NB4 (cell line): ENCODE measurements at places on chromosomes 5 and 9.

DNA sequence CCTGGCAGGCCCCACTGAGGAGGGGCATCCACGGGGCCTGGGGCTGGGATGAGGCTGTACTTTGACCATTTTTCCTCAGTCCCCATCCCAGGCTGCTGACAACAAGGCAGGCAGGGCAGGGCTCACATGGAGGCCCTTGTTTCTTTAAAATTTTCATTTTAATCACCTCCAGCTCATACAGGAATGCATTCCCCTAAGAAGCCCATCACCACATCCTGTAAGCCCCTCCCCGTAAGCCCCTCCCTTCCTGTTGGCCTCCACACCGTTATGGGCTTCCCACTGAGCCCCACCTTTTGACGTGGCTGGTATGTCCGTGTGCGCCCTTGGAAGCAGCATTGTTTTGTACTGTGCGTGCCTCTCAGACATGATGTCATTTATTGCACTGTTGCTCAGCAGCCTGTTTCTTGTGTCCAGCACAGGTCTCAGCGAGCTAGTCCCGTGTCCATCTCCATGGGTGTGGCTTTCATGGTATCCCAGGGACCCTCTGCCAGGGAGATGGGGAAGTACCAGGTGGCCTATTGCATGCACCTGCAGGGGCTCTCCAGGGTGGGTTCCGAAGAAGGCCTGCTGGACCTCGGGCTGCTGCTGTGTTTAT, 22.4 kb downstream of the PHF2 start:
- DNase-seq: no peak

DNA sequence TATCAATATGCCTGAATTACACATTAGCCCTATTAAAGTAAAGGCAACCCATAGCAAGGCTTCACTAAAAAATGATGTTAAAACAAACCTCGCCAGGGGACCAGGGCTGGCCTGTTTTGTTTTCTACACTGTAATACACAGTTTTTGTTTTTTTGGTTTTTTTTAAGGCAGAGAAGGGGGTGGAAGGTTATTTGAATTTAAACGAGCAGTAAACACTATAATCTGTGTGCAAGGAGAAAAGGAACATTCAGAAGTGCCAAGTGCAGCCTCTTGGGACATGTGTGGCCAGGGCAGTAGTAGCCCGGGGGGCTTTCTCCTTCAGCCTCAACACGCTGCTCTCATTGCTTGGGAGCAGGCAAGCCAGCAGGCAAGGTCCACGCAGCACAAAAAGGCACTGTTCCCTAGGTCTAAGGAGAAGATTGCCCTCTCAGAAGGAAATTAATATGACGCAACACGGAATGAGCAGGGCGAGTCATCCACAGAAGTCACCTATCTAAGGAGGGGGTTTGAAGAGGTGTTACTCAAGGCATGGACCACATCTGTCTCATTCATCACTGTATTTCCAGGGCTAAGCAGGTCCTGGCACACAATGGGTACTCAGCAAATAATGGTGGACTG, 16.2 kb downstream of the SIL1 start:
- DNase-seq: peak; percentile 67

GRCh38 chr5:119264186-119264585, 91.6 kb upstream of the TNFAIP8 start:
- DNase-seq: no peak

DNA sequence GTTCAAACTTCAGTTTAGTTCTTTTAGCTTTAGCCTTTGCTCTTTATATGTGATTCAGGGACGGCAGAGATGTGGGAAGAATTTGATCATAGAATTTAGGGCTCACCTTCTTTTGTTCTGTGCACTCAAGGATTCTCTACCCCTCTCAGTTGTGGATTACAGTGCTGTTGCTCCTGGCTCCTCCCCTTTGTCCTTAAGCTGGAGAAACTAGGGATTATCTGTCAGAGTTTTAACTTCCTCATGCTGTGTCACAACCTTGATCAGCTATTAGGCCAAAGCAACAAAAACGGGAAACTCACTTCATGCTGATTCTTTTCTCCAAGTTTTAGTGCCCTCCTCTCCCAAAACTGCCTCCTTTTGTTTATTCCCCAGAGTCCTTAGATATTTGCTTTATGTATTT, 13.0 kb upstream of the PCDHAC2 start:
- DNase-seq: peak; percentile 7

- peak; percentile 35 for DNase-seq
These were observed 2.7 kb downstream of the LARP1 start for GRCh38 chr5:154757814-154758406.

- no peak for DNase-seq
These were observed 38.0 kb downstream of the OSMR start for GRCh38 chr5:38883842-38884241.
